SK-N-SH (cell line): ENCODE measurements at places on chromosomes 4 and X.
A peak's percentile ranks its signal among the peaks of the same experiment; 100 is the strongest.

GRCh38 chrX:87583679-87584078, 66.1 kb downstream of the KLHL4 start:
- DNase-seq: peak; percentile 2

DNA sequence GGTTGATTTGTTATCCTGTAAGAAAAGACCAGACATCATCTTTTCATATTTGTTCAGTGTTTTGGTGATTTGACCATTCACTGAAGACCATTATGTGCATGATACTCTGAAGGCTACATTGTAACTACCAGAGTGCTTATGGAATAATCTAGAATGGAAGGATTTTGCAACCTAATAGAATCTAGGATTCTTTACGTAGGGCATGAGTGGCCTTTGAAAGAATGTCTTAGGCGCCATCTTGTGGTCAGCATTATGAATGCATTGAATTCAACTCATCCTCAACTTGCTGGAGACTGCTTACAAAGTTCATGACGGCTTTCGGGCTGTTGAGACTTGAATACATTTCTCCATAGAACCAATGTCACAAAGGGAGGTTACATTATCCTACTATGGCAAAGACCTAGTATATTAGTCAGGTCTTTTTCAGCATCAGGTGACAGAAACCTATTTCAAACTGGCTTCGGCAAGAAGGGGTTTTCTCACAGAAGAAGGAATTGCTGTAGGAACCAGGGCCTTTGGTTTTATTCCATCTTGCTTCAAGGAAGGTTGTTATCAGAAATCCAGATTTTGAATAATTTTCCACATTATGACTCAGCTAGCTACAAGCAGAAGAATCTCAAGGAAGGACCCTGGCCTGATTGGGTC, 104.1 kb downstream of the GPAT3 start:
- DNase-seq: peak; percentile 47

- no peak for DNase-seq
These were observed 291.7 kb downstream of the USP46 start for GRCh38 chr4:52367282-52367830.

GRCh38 chrX:9163214-9163709, 129.3 kb upstream of the FAM9B start:
- DNase-seq: no peak

- DNase-seq: no peak
These were observed 29.8 kb upstream of the ARHGEF6 start for GRCh38 chrX:136810493-136810892.

- no peak for DNase-seq
These were observed 36.6 kb upstream of the WDR1 start for GRCh38 chr4:10153161-10153560.

GRCh38 chr4:25291158-25291733, 21.3 kb upstream of the ZCCHC4 start:
- no peak for DNase-seq

- DNase-seq: no peak
These were observed 384.9 kb upstream of the SLC7A11 start for GRCh38 chr4:138627096-138627495.

GRCh38 chrX:32443841-32444240, 767.5 kb downstream of the DMD start:
- no peak for DNase-seq

- DNase-seq: peak; percentile 23
These were observed 825 bp upstream of the RASGEF1B start for GRCh38 chr4:81472281-81473182.

DNA sequence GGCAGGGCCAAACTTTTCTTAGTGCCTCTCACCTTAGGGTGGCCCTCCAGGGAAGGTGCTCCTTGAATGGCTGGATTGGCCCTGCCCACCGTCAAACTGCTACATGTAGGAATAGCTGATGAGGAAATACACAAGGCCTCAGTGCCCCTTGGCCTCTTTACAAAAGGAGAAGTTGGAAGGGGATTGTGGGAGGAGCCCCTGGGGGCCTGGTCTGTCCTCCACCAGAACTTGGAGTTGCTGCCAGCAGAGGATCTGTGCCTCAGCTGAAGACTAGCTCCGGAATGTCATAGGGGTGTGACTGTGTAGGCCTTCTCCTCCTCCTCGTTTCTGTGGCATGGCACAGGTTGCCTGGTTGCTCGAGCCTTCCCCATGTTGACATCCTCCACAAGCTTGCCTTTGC, 142.7 kb downstream of the AMMECR1 start:
- no peak for DNase-seq

GRCh38 chr4:150679018-150679764, 97.2 kb downstream of the MAB21L2 start:
- DNase-seq: no peak

DNA sequence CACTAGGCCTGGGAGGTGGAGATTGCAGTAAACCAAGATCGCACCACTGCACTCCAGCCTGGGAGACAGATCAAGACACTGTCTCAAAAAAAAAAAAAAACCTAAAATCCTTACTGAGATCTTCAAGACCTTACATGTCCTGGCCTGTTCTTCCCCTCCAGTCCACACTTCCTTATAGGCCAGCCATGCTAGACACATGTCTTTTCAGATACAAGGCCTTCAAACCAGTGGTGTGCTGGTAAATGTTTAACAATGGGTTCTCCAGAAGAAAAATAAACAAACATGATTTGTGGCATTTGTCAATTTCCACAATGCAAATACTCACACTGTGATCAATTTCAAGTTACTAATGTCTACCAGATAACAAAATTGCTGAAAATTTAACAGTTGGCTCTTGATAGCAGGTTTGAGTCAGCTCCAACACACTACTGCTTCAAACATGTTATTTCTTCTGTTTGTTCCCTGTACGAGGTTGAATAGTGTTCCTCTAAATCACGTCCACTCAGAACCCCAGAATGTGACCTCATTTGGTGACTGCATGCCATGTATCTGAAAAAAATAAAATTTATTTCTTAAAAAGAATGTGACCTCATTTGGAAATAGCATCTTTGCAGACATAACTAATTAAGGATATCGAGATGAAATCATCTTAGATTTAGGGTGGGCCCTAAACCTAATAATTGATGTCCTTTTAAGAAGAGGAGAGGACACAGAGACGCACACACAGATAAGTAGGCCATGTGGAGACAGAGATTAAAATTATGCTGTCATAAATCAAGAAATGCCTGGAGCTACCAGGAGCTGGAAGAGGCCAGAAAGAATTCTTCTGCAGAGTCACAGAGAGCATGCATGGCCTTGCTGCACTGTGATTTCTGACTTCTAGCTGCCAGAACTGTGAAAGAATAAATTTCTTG, 144.4 kb downstream of the ZNF674 start:
- no peak for DNase-seq

- DNase-seq: no peak
These were observed 6.3 kb downstream of the CPE start for GRCh38 chr4:165385126-165385525.

DNA sequence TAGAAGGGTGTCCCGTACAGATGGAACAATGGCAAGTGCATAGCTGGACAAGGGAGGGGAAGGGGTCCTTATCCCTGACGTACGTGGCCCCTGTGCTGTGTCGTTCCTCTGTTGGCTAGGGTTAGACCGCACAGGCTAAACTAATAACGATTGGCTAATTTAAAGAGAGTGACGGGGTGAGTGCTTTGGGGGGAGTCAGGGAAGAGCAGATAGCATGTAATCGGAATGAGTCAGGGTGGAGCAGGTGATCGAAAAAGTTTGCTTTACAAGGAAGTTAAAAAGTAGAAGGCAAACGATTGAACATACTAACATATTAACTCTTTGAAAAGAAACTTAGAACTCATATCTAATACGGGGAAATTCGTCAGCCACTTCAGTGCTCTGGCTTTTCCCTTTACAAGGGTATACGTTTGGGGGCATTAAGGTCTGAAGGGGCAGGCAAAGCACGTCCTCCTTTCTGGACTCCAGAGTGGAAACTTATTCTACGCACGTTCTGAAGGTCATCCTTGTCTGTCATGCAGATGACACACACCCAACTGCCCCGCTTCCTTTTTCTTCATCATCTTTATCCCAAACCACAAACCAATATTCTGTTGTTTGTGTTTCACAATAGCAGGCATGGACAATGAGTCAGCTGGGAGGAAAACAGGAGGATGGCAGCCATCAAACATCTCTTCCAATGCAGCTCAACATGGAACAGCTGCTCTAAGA, 10.2 kb upstream of the CRLF2 start:
- DNase-seq: no peak

- no peak for DNase-seq
These were observed 15.8 kb downstream of the BRCC3 start for GRCh38 chrX:155086961-155087735.

GRCh38 chr4:145805490-145805889, 125.5 kb downstream of the C4orf51 start:
- no peak for DNase-seq

- DNase-seq: no peak
These were observed 11.5 kb upstream of the GATB start for GRCh38 chr4:151772274-151772673.

GRCh38 chr4:127669691-127670090, 36.9 kb downstream of the INTU start:
- DNase-seq: no peak

DNA sequence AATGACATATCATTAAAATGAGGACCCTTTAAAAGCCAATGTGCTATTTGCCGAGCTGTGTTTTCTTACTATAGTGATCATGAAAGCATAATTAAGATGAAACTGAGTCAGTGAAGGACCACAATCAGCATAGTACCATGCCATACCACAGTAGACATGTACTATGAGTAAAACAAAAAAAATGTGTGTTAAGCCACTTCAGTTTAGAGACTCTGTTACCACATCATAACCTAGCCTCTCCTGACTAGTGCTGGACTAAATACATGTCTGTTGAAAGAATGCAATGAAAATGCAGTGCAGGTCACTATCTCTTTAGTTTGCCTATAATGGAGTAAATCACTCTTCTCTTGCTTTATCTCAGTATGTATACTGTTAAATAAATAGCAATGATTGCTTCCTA, 12.3 kb upstream of the DDX53 start:
- no peak for DNase-seq

DNA sequence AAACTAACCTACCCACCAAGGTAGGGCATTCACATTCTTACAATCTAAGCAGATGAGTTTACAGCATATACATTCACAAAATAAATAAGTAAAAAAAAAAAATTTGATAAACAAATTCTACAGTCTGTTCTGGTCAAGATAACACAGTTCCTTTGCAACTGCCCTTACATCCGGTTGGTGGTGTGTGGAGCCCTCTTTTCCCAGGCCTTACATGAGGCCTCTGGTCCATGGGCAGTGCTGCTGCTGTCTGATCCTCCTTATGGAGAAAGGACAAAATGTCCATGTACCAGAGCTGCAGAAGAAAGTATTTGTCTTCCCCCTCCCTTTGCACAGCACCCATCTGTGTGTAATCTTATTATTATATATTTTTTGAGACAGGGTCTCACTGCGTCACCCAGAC, 2.2 kb upstream of the SEPTIN11 start:
- DNase-seq: no peak

GRCh38 chr4:140091305-140091704, 62.7 kb downstream of the MAML3 start:
- DNase-seq: no peak

- no peak for DNase-seq
These were observed 10.4 kb downstream of the CSTF2 start for GRCh38 chrX:100830547-100830946.

- no peak for DNase-seq
These were observed 258.2 kb upstream of the CXorf51A start for GRCh38 chrX:147072747-147073146.

DNA sequence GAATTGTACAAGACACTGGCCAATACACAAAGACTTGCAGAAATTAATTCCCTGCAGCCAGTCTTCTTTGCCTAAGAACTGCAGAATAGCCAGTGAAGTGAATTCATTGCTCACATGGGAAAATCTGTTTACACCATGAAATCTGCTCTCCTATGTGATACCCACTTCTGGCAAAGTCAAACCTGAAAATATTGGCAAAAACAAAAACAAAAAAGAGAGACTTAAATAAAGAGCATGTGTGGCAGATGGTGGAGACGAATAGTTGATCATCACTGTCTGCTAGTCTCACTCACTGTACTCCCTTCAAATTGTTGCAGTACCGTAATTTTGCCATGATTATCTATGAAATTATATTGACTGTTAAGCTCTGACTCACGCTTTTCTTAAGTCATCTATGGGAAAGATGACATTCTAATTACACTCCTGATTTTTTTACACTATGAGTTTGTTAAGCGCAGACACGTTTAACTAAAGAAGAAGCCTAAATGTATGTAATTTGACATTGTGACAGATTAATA, 406.8 kb downstream of the PCDH7 start:
- no peak for DNase-seq

GRCh38 chr4:106691749-106692148, 323.2 kb upstream of the GIMD1 start:
- peak; percentile 16 for DNase-seq

DNA sequence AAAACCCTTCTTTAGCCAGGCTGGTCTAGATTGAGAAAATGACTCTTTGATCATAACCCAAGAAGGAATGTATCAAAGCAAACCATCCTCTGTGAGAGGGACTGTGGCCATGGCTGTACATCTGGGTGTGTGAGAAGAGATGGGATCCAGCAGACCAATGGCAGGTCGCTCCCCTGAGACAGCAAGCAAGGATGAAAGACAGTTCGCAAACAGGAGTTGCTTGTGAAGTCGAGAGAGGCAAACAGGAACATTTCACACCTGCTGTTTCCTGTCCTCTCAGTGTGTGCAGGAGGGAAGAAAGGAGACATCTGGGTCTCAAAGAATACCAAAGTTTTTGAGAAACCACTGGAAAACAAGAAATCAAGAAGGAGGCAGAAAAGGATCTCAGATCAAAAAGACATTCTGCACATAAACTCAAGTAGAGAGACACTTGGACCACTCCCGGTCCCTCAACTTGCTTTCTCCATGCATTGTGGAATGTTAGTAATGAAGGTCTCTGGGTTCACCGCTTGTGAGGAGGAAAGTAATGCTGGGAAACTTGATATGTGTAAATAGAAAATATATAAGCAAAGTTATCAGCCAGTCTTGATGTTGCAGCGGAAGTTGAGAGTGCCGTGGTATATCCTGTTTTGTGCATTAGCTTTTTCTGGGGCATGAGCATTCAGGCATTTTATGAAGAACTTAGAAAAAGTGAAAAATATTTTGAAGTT, 327.5 kb downstream of the BMPR1B start:
- no peak for DNase-seq

GRCh38 chr4:16993956-16994840, 95.8 kb upstream of the LDB2 start:
- no peak for DNase-seq

- DNase-seq: no peak
These were observed 215.9 kb downstream of the MID1 start for GRCh38 chrX:10404436-10404835.

DNA sequence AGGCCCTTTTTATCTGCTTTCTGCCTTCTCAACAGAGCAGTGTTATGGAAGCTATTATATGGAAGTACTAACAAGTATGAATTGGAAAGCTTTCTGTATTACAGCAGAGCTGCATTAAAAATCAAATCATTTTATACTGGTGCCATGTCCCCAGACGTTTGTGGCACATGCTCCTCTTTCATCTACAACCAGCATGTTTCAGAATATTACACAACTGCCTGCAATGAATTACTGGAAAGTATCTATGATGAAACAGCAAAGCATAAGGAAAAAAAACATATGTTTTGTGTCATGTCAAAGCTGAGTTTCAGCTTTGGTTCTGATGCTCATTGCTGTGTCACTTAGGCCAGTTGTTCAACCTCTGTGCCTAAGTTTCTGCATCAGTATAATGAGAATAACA, 576.8 kb downstream of the GBA3 start:
- no peak for DNase-seq
